Cortex of kidney (tissue), 1 donor: ENCODE measurements at places on chromosomes 1 and 21.

DNA sequence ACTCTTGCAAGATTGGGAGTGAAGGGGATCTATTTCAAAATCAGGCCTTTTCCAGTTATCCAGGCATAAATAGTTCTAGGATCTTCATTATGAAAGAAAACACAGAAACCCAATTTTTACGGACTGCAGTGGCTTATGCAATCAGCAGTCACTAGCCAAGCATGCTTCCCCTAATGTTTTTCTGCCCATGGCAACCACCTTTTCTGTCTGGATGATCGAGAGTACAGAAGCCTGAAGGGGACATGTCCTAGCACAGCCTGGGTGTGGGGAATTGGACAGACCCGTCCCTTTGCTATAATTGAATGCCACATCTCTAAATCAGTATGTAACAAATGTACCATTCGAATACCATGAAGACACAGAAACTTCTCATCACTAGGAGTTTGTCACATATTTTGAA lies 29.8 kb upstream of the NCAM2 start:
- DNase-seq = no peak

DNA sequence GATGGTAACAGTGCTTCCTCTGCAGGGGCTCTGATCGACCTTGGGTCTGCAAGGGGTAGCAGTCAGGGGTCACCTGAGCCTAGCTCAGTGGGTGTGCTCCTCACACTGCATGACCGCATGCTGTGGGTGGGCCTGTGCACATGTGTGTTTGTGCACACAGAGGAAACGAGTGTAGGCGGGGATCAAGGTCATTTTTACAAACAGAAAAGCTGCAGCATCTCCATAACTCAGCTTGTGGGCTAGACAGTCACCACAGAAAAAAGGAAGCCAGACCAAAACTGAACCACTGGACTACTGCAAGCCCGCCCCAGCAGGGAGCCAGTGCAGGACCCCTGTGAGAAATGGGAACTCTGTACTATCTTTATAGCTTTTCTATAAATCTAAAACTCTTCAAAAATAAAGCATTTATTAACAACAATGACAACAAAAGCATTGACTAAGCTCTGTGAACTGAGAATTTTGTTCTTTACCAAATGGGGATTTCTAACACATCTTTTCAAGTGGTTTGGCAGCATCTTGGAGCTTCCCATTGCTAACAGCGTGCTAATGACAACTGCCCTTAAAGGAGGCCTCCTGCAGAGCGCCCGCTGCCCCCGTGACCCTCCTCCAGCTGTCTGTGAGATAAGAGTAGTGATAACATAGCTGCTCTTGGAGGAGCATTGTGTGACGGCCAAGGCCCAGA lies 19.9 kb upstream of the NEK2 start:
- DNase-seq = no peak

DNA sequence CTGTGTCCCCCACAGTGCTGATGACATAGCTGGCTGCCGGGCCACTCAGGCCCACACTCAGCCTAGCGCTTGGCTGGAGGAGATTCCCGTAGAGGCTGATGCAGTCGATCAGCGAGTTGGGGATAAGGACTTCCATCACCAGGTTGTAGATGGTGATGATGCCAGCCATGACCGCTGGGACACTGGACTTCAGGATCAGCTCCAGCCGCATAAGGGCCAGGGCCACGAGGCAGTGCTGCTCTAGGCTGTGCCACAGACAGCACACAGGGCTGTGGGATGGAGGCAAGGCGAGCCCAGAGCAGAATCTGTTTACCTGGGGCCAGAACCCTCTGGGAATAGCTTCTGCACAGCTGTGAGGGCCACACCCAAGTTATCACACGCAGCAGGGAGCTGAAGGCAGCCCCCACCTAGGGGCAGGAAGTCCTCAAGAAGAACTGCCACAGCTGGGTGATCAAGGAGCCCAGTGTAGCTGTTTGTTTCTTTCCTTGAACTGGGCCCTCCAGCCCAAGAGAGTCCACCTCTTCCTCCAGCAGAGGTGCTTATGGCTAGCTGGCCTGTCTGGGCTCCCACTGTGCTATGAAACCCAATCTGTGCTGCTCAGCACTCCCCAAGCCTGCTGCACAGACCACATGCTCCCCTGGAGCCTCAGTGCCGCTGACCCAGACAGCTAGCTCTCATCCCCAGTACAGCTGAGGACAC lies 6.2 kb downstream of the SLC2A1 start:
- DNase-seq = no peak

GRCh38 chr1:10549904-10550664 lies 75.3 kb downstream of the PEX14 start:
- DNase-seq = no peak

- DNase-seq = no peak
Measured at GRCh38 chr1:67802565-67802964, 30.7 kb downstream of the GNG12 start.

DNA sequence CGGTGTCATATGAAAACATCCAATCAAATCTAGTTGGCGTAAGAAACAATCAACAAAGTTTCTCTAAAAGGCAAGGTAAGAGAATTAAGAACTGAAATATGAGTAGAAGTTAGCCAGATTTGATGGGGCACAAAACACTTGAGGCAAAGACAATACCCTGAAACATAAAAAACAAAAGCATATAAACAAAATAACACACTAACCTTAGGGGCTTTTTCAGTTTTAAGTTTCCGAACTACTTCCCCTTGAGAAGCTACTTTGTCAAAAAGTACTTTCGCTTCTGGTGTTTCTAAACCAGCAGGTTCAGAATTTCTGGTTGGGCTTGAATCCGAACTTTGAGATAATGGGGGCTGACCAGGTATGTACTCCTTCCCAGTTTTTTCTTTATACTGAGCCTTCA lies 57.9 kb downstream of the EPRS1 start:
- no peak for DNase-seq

GRCh38 chr1:30879126-30879786 lies 29.3 kb downstream of the SDC3 start:
- DNase-seq = no peak

DNA sequence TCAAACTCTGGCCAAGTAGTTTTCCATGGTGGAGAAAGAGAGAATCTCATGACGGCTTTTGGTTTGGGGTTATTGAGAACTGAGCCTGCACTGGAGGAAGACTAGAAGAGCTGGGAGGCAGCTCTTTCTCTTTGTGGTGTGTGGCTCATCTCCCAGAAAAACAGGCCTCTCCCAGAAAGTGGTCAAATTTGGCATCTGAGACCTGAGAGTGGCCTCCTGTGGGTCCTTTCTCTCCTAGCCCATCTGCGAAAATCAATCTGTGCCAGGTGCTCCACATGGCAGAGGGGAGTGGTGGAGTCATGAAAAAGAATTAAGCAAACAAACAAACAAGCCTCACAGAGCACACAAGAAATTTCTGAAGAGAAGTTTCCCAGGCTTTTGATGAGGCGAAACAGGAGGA lies 305.0 kb downstream of the ST6GALNAC3 start:
- no peak for DNase-seq

GRCh38 chr1:228064741-228065542 lies 17.6 kb upstream of the ARF1 start:
- no peak for DNase-seq

- no peak for DNase-seq
Measured at GRCh38 chr1:89607156-89607555, 25.8 kb upstream of the LRRC8C start.

- DNase-seq = no peak
Measured at GRCh38 chr1:150578272-150579109, 919 bp downstream of the MCL1 start.

GRCh38 chr1:230781131-230781530 lies 33.9 kb downstream of the CAPN9 start:
- no peak for DNase-seq

- DNase-seq = no peak
Measured at GRCh38 chr1:183417772-183418491, at the start of gene NMNAT2. Gene NMNAT2, minus strand, starts transcription at chr1:183418380. Its CDS starts 113 bp downstream, at chr1:183418267.

GRCh38 chr1:210252621-210253051 lies 20.0 kb downstream of the SERTAD4 start:
- no peak for DNase-seq

GRCh38 chr21:37071561-37072273 lies 1.2 kb downstream of the PIGP start:
- DNase-seq = no peak

- no peak for DNase-seq
Measured at GRCh38 chr1:113808450-113809195, 3.7 kb downstream of the RSBN1 start.
